ENCODE measurements at places on chromosomes 3 and 15.

- no peak for DNase-seq
These were observed 1145.5 kb downstream of the TBL1XR1 start for GRCh38 chr3:176051766-176052165.

GRCh38 chr3:30343067-30343831, 263.2 kb upstream of the TGFBR2 start:
- DNase-seq: no peak

- DNase-seq: no peak
These were observed 2.1 kb downstream of the LDHAL6B start for GRCh38 chr15:59208613-59209249.

DNA sequence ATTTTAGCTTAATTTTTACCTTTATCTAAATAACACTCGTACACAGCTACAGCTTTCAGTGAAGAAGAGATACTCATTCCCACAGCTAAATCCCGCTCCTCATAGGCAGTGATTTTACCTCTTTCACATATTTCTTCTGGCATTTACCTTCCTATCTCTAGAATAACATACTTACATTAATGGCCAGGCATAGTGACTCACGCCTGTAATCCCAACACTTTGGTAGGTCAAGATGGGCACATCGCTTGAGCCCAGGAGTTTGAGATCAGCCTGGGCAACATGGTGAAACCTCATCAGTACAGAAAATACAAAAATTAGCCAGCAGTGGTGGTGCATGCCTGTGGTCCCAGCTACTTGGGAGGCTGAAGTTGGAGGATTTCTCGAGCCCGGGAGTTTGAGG, 80.2 kb downstream of the PPARG start:
- DNase-seq: no peak

DNA sequence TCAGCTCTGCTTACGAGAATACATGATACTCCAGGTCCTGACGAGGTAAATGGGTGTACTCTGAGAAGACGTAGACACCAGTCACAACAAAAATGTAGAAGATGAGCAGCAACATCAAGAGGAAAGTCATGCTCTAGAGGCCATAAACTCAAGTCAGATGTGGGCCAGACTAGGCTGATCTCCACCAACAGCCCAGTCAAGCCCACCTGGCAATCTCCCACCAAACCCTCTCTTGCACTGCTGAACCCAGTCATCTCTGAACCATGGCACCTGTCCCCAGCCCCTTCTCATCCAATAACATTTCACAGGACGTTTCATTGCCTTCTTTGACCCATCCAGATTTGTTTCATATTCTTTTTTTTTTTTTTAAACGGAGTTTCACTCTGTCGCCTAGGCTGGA, 10.8 kb upstream of the PDIA3 start:
- DNase-seq: no peak

DNA sequence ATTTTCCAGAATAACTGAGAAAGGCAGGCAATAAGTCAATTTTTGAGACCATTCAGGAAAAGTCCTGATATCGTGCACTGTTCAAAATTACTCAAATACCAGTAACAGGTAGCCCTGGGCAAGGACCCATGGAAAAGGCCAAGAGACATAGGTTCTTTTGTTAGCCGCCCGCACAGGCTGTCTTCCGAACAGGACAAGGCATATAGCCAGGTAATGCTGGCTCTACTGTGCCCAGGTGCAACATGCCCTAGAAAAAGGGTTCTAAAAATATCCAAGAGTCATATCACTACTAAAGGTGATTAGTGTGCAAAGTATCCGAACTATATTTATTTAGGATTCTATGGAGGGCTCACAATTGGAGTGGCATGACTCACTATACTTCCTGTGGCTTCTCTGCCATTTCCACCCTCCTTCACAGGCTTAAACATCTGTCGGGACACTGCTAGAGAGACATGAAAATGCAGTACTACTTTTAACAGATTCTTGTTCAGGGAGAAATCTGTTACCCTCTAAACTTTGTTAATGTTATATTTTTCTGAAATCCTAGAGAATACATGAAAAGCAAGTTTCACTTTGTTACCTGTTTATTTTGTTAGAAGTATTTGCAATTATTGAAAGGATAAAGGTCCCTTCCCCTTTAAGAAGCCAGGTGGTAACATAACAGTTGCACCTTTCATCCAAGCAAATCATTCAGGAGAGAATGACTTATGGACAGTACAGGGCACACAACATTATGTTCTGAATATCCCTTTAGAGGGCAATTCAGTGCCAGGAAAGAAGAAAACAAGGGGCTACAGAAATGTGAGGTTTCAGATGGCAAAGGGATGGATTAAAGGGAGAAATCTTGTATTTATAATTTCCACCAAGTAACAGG, 293.3 kb upstream of the THBS1 start:
- no peak for DNase-seq

- no peak for DNase-seq
These were observed 4.7 kb downstream of the MST1R start for GRCh38 chr3:49898991-49899390.

DNA sequence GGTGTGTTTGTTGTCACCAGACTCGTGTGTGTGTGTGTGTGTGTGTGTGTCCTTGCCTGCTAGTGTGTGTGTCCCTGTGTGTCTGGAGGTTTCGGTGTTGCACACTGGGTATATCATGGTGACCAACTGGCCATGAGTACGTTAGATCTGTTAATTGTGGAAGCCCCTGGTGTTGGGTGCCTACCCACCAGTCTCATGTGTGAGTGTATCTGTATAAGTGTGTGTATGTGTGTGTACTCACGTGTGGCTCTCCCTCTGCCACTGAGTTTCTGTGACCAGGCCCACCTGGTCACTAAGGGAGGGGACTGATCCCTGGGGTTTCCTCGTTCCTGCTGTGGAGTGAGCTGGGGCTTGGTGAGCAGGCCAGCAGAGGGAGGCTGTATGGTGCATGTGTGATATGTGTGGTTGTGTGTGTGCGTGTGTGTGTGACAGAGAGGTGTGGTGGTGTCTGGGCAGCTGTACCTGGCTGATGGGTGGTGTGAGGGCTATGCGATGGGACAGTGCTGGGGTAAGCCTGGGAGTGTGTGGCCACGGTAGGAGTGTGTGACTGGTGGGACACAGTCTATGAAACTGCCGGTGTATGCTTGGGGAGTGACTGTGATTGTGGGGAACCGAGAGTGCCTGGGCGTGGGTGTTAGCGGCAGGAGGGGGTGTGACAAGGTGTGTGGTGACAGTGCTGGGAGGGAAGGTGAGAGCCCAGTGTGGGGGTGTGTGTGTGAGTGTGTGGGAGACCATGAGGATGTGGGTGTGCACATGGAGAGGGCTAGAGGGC, 1.8 kb downstream of the PRKCD start:
- DNase-seq: no peak

DNA sequence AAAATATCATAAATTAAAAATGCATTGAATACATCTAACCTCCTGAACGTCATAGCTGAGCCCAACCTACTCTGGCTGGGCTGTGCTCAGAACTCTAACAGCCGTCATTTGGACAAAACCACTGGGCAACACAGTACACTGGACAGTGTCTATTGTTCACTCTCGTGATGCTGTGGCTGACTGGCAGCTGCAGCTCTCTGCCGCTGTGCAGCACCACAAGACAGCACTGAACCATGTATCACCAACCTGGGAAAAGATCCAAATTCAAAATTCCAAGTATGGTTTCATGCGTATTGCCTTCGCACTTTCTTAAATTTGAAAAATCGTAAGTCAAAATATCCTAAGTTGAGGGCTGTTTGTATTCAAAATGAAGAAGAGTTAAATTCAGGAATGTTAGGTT, 145.1 kb upstream of the CNTN4 start:
- no peak for DNase-seq

- no peak for DNase-seq
These were observed 631 bp upstream of the CNBP start for GRCh38 chr3:129184396-129184657.

GRCh38 chr3:114092151-114093015, 35.8 kb downstream of the QTRT2 start:
- no peak for DNase-seq

GRCh38 chr3:4574426-4574965, 81.3 kb downstream of the ITPR1 start:
- DNase-seq: no peak

GRCh38 chr15:90871139-90871715, 2.8 kb downstream of the FURIN start:
- no peak for DNase-seq

DNA sequence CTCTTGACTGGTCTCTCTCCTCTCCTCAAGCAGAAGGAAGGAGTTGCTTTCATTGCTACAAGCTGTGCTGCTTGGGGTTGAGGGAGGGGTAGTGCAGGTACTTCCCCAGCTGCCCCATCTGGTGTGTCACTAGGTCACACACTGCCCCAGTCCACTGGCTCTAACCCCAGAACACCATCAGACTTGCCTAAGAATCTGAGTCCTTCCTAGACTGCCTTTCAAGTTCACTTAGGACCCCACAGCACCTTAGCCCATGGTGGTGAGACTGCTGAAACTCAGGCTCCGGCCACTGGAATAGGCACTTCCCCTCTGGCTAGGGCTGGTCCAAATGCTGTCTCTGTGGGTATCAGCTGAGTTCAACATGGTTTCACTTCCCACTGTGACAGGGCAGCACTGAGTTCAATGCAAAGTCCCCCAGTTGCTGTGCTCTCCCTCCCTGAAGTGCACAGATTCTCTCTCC, 279.7 kb upstream of the GOLGA6L4 start:
- DNase-seq: no peak
